ENCODE measurements at places on chromosomes 6 and 20.

GRCh38 chr6:25927178-25927577 is 3.3 kb downstream of the SLC17A2 start:
- no peak for DNase-seq

DNA sequence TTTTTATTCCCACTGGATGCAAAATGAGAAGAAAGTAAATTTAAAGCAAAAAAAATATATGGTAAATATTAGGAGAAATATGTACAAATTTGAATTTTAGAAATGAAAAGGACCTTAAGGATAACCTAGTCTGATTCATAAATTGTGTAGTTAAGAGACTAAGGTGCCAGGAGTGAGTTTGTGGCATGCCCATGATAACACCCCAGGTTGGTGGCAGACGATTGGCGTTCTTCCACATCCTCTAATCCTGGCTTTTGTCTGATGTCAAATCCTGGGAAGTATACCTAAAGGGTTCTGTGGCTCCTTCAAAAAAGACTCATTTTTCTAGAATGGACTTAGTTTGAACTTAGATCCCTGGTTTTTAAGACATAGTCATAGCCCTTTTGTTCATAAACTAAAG is 62.2 kb downstream of the SAMD5 start:
- no peak for DNase-seq

DNA sequence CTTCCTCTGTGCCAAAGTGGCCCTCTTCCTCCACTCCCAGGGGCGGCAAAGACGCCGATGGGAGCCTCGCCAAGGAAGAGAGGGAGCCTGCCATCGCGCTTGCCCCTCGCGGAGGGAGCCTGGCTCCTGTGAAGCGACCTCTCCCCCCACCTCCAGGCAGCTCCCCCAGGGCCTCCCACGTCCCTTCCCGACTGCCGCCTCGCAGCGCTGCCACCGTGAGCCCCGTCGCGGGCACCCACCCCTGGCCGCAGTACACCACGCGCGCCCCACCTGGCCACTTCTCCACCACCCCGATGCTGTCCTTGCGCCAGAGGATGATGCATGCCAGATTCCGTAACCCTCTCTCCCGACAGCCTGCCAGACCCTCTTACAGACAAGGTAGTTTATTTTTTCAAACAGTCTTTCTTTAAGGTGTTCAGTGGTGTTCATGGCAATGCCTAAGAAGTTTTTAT is 64.9 kb downstream of the FNDC1 start:
- DNase-seq: no peak

GRCh38 chr20:33984182-33984719 is 9.5 kb upstream of the RALY start:
- no peak for DNase-seq

DNA sequence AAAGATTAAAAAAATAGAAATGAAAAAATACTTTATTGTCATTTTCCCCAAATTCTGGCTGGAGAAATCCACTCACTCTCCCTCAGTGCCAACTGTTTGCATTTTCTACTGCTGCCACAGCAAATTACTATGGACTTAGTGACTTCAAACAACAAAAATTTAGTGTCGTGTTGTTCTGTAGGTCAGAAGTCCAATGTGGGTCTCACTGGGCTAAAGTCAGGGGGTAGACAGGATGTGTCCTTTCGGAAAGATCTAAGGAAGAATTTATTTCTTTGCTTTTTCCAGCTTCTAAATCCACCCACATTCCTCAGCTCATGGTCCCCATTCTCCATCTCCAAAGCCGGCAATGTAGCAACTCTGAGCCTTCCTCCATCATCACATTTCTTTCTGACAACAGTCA is 453.3 kb downstream of the KIF16B start:
- DNase-seq: no peak

DNA sequence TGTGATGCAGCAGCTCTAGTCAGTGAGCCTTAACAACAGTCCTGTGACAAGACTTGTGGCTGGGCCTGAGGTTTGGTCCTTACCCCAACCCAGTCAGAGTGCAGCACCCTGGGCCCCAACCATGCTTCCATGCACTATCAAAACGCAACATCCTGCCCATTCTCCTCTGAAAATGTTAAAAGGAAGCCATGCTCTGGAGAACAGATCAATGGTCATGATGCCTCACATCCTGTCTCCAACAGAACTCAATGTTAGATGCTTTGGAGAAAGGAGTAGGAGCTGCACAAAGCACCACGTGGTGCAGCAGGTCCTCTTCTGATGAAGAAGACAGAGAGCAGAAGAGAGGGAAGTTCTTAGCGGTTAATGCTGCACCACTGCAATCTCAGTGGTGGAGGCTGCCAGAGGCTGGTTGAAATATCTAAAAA is 41.9 kb downstream of the TRAM2 start:
- DNase-seq: no peak

GRCh38 chr20:36666181-36666740 is 20.3 kb upstream of the SLA2 start:
- peak; percentile 30 for DNase-seq

Measured in CD4-positive, alpha-beta T cell (primary cell).